ENCODE measurements at places on chromosomes 5 and 9. TPM values are rescaled to one million over a fixed set of nuclear protein-coding genes. Genes with fewer than 3 reads are reported as not detected.

ASTN2 gene
- 52.7 TPM for total RNA-seq

WDR31 gene
- total RNA-seq: 7.0 TPM

LHX6 gene
- 9.5 TPM for total RNA-seq

DNA sequence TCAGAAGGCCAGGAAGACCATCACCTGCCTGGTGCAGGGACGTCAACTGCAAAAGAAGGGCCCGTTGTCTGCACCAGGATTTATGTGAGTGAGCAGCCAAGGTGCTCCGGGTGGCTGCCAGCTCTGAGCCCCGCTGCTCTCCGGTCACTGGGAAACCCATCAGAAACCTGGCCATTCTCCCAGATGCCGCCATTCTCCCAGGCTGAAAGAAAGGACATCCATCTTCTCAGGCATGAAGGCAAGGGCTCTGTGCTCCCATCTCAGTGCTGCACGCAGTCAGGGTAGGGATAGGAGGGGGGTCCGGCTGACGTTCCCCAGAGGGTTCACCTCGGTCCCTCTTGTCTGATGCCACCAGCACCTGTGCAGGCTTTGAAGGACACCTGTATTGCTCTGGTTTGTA, 158.4 kb downstream of the ERCC6L2 start:
- DNase-seq: no peak

DNA sequence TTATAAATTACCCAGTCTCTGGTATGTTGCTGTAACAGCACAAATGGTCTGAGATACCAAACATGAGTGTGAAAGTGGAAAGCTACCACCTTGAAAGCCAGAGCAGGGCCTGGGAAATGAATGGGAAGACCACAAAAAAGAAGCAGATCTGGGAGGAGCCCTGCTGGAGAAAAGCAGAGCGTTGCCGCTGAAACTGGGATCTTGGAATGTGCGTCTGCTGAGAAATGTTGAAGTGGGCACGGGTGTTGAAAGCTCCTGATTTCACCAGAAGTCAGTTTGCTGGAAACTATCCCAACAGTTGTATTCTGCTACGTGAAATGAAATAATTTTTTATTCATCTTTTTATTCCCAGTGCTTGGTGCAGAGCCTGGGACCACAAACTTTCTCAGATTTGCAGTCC, 40.0 kb downstream of the NUDT12 start:
- no peak for DNase-seq

GRCh38 chr5:83029912-83030311, 47.3 kb downstream of the TMEM167A start:
- DNase-seq: no peak

DNA sequence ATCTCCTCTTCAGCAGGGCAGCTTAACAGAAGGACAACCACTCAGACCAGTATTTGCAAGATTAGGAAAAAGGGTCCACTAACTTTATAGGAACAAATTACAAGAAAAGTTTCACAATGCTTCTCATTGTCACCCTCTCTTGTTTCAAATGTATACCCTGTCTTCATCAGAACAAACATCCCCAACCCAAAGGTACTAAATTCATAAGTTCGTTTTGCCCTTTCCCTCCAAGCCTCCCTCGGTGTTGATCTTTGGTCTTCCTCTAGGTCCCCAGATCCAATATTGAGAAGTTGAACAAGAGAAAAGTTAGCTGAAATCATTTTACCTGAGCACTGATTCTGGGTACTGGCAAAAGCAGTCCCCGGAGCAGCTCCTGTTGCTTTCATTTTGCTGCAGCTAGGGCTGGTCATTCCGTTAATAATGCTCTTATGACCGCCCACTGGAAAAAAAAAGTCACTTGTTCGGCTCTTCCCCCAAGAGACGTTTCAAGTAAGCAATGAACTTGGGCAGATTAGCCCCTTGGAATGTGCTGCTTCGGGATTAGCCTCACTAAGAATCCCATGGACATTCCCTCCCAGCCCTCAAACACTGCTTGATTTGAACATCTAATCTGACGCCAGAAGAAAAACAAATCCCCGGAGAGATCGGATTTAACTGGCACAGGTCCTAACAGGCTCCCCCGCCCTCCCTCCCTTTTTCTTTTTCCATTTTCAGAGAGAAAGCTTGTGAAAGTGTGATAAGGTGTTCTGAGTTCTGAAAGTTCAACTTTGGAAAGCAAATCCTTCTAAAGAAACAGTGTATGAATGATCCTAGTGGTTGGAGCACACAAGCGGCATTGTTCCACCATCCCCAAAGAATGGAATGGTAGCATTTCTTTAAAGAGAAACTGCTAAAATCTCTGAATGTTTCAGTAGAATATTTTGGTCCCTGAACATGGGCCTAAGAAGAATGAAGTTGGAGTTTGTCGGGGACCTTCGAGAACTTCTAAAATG, 252.5 kb downstream of the TRPM3 start:
- no peak for DNase-seq

DNA sequence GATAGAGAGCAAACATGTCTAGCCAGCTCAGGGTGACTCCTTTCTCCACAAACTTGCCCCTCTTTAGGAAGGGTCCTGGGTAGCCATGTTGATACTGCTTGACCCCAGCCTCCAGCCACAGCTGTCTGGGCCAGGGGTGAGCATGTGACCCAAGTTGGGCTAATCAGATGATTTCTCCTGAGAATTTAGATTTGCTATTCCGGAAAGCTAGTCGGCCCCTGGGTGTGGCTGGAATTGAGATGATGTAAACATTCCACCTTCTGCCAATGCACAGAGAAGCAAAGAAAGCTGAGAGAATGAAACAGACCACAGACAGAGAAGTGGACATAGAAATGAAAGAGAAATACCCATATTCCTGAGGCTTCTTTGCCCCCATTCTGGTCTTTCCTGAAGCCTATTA, 17.8 kb upstream of the B4GALT1 start:
- DNase-seq: no peak

- peak; percentile 63 for DNase-seq
Observed at GRCh38 chr5:154446195-154447088, 645 bp downstream of the SAP30L start.

GRCh38 chr9:92769286-92769685, 4.7 kb upstream of the BICD2 start:
- DNase-seq: no peak

DNA sequence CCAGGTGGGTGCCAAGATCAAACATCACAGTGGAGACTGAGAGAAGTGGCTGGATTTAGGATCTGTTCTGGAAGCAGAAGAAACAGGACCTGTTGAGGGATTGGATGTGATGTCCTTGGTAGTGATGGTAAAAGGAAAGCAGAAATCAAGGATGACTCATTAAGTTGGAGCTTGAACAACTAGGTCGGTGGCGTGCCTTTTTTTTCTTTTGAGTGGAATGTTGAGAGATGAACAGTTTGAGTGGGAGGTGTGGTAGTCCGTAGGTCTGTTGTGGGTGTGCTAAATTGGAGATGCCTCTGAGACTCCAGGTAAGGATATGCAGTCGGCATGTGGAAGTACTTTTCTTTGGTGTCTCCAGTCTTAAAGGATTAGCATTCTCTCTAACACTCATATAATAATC, 92.1 kb upstream of the IL12B start:
- no peak for DNase-seq

Measured in dorsolateral prefrontal cortex (tissue), 122 donors.